ENCODE measurements at places on chromosomes 4 and X.

- DNase-seq = no peak
Measured at GRCh38 chr4:81509191-81509590, 37.5 kb upstream of the RASGEF1B start.

- DNase-seq = no peak
Measured at GRCh38 chr4:45283352-45283751, 557.0 kb upstream of the GNPDA2 start.

DNA sequence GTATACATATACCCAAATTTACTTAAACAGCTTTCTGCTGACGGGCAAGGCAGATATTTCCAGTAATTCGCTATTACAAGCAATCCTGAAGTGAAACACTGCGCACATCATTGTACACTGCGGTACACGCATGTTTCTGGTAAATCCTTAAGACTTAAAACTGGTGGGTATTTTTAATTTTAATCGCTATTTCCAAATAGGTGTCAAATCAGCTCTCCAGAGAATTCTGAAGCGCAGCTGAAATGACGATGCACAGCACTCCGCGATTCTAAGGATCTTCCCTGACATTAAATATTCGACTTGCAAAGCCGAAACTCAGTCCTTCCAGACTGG, 361 bp downstream of the TMEM128 start:
- DNase-seq = no peak

GRCh38 chr4:27474691-27475090, 614.0 kb downstream of the STIM2 start:
- no peak for DNase-seq

DNA sequence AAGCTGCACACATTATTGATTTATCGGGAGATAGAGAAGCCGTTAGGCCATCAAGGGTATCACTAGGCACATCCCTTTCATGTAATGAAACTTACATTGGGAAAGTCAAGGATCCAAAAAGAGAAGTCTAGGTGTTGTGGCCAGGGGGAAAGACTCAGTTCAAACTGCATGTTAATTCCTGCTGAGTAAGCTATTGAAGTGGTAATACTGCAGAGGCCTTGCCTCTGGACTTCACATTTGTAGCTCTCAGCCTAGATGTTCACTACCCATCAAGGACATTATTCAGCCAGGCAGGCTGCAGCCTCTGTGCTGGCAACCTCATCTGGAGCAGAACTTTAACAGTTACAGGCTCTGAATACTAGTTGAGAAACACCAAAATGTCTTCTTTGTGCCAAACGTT, 2094.5 kb upstream of the AGA start:
- DNase-seq = no peak

DNA sequence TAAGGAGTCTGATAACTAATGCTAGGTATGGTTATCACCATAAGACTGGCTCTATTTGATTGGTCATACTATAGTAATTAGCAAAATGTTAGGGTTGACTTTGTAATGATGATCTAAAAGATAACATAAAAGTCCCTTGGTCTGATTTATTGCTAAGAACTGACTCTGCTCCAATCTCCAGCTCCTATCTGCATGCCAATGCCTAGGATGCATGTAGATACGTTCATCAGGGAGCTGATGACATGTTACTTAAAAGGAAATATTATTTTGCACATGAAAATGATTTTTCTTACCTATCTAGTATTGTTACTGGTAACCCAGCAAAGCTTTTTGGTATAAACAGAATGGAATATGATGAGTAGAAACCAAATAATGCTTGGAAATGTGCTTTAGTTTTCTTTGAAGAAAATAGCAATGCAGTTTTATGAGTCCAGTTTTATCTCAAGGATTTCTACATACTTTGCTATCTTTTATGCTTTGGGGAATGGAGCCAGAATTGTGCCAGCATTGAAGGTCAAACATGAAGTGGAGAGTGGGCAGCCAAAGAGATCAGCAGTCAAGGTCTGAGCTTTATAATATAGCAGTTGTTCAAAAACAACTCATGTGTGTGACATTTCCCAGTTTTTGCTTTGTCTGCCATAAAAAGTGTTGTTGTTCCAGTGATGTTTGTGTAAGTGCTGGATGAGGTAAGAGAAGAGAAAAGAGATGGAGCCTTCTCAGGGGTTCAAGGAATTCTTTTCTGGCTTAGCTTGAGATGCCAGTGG, 121.0 kb downstream of the ARHGAP24 start:
- DNase-seq = no peak

- no peak for DNase-seq
Measured at GRCh38 chr4:38111717-38112116, 151.5 kb downstream of the PTTG2 start.
